HT-29 (cell line): ENCODE measurements at places on chromosomes 4 and X. TPM values are rescaled to one million over a fixed set of nuclear protein-coding genes. Genes with fewer than 3 reads are reported as not detected.

GRCh38 chrX:129959493-129959832 lies 23.0 kb upstream of the BCORL1 start:
- no peak for DNase-seq

The RAB33A gene
- not detected in 2 replicates for total RNA-seq

The HELT gene
- not detected in 2 replicates for total RNA-seq

- DNase-seq, result peak; percentile 25
Measured at GRCh38 chr4:182975806-182976205, 58.6 kb upstream of the DCTD start.

GRCh38 chr4:6188687-6189305 lies 11.6 kb downstream of the JAKMIP1 start:
- no peak for DNase-seq
